ENCODE measurements at places on chromosomes 5 and 9.

GRCh38 chr5:169629847-169630548 lies 7.1 kb upstream of the DOCK2 start:
- DNase-seq: no peak

GRCh38 chr9:21996858-21997257 lies 2.3 kb downstream of the CDKN2B-AS1 start:
- DNase-seq: no peak

- DNase-seq: no peak
Measured at GRCh38 chr5:88128813-88129212, 139.8 kb downstream of the TMEM161B start.

GRCh38 chr5:77492653-77493000 lies 511 bp upstream of the WDR41 start:
- DNase-seq: no peak

DNA sequence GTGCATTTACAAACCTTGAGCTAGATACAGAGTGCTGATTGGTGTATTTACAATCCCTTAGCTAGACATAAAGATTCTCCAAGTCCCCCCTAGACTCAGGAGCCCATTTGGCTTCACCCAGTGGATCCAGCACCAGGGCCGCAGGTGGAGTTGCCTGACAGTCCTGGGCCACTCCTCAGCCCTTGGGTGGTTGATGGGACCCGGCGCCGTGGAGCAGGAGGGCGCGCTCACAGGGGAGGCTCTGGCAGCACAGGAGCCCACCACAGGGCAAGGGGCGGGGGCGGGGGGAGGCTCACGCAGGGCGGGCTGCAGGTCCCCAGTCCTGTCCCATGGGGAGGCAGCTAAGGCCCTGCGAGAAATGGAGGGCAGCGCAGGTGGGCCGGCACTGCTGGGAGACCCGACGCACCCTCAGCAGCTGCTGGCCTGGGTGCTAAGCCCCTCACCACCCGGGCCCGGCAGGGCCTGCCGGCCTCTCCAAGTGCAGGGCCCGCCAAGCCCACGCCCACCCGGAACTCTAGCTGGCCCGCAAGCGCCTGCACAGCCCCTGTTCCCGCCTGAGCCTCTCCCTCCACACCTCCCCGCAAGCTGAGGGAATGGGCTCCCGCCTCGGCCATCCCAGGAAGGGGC lies 613.5 kb downstream of the TLE4 start:
- no peak for DNase-seq

GRCh38 chr5:32083981-32084430 lies 90.1 kb downstream of the GOLPH3 start:
- no peak for DNase-seq

DNA sequence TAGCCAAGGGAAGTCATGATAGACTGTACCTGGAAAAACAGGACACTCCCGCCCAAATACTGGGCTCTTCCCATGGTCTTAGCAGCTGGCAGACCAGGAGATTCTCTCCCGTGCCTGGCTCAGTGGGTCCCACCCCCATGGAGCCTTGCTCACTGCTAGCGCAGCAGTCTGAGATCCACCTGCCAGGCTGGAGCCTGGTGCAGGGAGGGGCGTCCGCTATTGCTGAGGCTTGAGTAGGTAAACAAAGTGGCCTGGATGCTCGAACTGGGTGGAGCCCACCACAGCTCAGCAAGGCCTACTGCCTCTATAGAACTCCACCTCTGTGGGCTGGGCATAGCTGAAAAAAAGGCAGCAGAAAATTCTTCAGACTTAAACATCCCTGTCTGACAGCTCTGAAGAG lies 10.1 kb upstream of the THG1L start:
- DNase-seq: no peak

- DNase-seq: peak; percentile 54
Measured at GRCh38 chr5:148179234-148179824, 11.0 kb downstream of the SPINK14 start.

GRCh38 chr5:10593531-10594181 lies 29.8 kb downstream of the ANKRD33B start:
- no peak for DNase-seq

DNA sequence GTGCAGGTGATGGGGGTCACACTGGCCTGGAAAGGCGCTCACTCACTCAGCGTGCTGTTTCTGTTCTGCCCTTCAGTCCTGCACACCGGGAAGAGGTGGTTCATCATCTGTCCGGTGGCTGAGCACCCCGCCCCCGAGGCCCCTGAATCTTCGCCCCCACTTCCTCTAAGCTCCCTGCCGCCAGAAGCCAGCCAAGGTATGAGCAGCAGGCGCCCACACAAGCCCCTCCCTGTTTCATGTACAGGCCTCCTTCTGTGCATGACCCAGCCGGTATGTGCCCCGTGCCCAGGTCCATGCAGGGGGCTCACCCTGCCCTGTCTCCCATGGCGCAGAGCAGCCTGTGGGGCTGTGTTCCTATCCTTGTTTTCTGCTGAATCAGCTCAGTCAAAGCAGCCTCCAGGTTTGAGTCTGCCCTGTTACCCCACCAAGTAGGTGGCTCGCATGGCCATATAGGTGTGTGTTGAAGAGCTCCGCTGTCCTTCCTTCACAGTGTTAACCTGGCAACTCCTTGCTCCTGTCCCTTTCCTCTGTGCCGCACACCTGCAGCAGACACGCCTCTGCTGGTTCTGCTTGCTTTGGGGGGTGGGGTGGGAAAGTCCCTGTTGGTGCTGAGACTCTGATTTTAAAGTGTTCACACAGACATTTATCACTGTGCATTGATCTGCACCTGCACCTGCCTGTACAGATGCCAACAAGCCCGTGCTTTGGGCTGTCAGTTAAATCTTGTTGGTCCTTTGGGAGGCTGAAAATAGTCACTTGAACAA lies 84.8 kb downstream of the WNK2 start:
- DNase-seq: peak; percentile 80

- DNase-seq: no peak
Measured at GRCh38 chr9:98913044-98913443, 30.7 kb upstream of the COL15A1 start.

DNA sequence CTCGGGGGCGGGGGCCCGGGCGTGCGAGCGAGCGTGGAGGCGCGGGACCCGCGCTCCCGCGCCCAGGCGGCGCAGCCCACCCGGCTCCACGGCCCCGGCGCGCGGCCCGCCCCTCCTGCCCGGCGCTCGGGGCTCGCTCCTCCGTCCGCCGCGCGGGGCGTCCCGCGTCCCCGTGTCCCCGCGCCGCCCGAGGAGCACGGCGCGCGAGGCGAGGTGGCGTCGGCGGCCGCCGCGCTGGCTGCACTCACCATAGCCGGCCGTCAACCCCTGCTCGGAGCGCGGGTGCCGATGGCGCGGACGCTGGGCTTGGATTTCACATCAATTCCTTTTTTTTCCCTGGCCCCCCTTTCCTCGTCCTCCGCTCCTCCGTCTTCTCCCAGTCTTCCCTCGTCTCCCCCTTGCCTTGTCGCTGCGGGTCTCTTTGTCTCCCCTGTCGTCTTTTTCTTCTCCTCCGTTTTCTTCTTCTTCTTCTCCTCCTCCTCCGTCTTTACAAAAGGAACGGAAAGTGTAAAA lies 494 bp downstream of the PTCH1 start:
- no peak for DNase-seq

- no peak for DNase-seq
Measured at GRCh38 chr9:21661626-21662025, 140.8 kb upstream of the MTAP start.

- DNase-seq: no peak
Measured at GRCh38 chr5:38433160-38433861, 123.1 kb downstream of the LIFR start.

DNA sequence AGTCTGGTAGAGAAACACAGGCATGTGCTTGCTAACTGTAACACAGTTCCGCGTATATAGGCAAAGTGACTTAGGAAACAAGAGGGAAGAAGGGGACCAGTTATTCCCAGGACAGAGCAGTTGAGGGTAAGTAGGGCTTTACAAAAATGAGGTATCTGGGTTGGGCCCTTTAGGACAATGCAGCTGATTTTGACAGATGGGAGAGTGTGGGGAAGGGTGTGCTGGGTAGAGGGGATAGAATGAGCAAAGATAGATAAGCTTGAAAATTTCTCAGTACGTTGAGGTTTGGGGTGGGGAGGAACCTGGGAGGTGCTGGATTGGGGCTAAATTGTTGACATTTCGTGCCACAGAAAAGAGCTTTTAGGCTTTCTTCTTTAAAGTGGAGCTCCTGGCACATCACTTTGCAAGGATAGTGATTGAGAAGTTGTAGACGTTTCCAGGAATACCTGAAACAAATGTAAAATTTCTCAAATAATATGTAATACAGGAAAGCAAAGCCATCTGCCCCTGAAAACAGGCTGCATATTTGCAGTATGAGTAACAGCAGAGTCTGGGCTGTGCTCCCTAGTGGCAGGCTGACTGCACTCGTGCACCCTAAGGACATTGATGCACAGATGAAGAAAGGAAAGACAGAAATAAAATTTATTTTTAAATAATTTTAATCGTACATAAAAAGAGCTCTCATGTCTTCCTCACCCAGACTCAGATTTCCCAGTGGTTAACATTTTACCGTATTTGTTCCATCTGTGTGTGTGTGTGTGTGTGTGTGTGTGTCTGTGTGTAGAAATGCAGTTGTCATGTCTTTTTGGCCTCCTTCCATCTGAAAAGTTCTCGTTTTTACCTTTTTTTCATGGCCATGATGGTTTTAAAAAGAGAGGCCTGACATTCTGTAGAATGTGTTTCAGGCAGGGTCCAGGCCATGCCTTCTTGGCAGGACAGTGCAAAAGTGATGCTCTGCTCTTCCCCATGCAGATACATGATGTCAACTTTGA lies 144.9 kb upstream of the DMRT1 start:
- DNase-seq: no peak

DNA sequence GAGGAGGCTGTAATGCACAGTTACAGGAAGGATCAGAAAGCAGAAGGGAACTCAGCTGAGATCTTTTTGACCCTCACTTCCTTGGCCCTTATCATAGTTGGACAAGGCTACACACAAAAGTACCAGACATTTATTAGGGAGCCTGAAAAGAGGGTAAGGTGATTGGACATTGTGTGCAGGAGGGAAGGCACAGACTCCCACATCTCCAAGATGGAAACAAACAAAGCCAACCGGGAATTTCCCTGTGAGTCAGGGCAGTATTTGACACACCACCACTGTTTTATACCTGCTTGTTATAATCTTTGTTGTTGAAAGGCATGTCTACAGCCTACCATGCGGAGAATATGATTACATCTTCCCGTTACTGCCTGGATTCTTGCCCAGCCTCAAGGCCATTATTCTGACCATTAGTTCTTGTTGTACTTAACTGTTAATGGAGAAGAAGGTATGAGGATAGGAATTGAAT lies 3.0 kb upstream of the CCNG1 start:
- no peak for DNase-seq

DNA sequence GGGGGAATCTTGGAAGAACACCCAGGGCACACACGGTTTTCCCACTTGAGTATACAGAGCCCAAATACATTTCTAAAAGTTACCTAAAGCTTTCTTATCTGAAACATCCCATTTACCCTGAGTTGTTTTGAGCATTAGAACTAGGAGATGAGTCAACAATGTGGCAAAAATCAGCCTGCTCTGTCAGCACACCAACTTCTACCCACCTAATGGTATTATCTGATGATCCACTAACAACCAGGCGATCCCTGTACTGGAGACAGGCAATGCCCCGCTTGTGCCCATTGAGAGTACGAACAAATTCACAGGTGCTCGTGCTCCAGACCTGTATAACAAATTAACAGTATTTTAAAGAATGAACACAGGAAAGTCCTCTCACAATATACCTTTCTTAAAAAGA lies 87.0 kb downstream of the SMIM23 start:
- DNase-seq: no peak

DNA sequence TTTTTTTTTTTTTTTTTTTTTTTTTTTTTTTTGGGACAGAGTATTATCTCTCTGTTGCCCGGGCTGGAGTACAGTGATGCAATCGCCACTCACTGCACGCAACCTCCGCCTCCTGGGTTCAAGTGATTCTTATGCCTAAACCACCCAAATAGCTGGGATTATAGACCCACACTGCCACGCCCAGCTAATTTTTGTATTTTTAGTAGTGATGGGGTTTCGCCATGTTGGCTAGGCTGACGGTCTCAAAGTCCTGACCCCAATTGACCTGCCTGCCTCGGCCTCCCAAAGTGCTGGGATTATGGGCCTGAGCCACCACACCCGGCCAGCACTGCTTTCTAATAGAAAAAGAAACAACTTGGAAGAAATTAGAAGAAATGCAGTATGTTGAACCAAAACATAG lies 39.2 kb downstream of the TTC1 start:
- DNase-seq: no peak

DNA sequence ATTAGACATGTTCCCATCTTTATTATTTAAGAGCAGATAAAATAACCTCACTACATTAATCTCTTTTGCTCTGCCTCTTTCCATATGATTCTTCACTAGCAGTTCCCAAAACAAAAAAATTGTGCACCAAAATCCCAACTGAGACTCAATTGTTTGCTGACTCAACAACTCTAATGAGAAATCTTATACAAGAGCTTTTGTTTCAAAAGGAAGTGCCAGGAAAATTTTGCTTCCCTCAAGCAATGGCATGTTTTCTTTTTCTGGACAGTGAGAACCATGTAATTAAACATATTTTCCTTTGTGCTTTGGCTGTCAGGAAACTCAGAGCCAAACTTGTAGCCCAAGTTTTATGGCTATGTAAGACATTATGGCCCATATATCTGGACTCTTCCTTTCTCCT lies 62.0 kb downstream of the TMC1 start:
- no peak for DNase-seq

DNA sequence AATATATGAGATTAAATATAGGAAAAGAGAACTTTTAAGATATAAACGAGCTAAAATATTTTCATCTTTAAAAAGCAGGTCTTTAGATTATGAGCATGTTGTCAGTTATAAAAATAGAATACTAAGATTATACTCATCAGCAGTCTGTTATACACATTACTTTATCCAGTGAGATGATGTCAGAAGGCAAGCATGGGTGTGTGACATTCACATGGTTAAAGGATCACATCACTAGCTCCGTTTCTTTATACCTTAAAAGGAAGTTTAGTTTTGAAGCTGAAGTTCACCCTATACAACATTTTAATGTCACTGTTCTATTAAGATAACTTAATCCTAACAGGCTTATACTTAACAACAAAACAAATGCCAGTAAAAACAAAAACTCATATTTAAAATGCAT lies 59.6 kb downstream of the RICTOR start:
- DNase-seq: no peak

DNA sequence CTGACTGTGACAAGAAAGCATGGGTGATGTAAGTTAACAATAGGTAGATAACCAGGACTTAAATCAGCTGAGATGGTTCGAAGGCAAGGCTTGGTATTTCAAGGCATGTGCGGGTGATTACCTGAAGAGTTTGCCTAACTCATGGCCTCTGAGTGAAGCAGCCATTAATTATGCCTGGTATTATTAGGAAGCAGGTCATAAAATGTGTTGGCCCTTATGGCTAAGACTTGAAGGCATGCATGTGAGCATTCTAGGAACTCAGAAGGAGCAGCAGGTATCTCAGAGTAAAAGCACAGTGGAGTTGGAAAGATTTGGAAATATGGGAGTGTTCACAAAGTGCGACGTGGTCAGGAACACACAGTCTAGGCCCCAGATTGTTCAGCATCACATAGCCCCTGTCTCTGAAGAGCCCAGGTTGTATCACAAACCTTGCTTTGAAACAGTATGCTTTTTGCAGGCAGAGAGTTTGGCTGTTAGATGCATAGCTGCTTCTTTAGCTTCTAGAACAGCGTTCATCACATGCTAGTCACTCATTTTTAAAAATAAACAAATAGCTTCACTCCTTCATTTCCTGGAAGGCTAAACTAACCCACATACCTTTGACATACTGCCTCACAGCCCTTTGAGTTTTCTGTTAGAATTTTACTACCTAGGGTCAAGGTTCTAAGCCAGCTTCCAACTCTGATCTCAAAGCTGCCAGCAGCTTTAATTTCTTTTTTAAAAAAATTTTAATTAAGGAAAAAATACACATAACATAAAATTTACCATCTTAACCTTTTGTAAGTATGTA lies 2.1 kb downstream of the HEXB start:
- no peak for DNase-seq

GRCh38 chr5:41918105-41918504 lies 7.0 kb upstream of the FBXO4 start:
- no peak for DNase-seq
